ENCODE measurements at places on chromosomes 3 and 15.

- no peak for DNase-seq
Measured at GRCh38 chr3:125513490-125514115, 6.4 kb downstream of the SNX4 start.

DNA sequence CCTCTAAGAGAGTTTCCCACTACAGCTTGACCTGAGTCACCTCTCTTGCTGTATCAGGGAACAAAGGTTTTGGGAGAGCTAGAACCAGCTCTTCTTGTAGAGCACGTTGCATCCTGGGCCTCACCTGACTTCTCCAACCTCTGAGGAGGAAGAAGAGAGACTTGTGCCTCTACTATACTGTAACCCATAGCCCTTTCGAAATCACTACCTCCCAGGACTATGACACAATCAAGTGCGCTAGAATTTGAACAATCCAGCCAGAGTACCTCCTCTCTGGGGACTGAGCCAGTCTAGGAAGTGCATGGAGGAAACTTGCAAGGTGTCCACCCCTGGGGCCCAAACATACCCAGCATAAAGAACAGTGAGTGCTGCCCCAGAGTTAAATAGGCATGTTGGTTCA is 192.8 kb upstream of the BHLHE40 start:
- DNase-seq = no peak

DNA sequence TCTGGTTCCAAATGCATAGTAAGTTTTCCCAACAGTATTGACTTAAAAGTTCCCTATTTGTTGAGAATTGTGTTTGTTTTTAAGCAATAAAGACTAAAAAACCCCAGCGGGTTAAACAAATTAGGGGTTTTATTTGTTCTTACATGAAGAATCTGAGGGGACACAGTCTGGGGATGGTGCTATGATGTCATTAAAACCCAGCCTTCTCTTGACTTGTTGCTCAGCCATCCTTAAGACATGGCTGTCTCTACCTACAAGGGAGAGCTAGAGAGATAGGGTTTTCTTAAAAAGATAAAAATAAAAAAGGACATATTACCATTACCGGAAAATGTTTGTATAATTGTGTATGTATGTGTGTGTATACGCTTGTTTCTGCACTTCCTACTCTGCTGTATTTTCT is 11.7 kb upstream of the ARL14 start:
- no peak for DNase-seq

DNA sequence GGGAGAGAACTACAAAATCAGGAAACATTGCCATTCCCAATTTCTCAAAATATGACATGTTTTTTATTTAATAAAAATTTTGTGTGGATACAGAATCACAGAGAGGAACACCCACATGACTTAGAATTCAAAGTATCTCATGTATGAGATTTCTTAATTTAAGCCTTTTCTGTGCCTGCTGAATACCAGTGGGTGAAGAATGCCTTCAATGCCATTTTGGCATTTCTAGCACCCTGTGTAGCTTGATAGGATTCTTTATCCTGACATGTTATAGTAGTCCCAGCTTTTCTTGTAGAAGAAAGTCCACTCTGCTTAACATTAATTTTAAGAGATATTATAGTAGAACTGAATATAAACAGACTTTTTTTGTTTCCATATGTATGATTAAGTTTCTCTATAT is 3.1 kb upstream of the SLMAP start:
- DNase-seq = no peak

- DNase-seq = peak; percentile 52
Measured at GRCh38 chr15:89999676-90000185, 1.4 kb upstream of the ZNF710 start.

DNA sequence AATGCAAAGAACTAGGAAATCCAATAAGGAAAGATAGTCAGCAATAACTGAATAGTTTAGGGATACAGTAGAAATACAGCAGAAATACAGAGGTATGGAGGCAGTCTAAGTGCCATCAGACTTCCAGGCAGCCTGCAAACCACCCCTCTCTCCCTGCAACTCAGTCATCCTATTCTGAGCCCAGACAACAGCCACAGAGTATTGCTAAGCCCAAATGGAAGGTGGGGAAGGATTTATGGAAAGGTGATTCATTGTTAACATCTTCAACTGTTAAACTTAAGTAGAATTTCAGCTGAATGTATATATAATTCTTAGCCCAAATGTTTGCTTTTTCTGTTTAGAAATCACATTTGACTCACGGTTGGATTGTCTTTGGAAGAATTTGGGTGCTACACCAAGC is 300.4 kb downstream of the RBMS3 start:
- no peak for DNase-seq

DNA sequence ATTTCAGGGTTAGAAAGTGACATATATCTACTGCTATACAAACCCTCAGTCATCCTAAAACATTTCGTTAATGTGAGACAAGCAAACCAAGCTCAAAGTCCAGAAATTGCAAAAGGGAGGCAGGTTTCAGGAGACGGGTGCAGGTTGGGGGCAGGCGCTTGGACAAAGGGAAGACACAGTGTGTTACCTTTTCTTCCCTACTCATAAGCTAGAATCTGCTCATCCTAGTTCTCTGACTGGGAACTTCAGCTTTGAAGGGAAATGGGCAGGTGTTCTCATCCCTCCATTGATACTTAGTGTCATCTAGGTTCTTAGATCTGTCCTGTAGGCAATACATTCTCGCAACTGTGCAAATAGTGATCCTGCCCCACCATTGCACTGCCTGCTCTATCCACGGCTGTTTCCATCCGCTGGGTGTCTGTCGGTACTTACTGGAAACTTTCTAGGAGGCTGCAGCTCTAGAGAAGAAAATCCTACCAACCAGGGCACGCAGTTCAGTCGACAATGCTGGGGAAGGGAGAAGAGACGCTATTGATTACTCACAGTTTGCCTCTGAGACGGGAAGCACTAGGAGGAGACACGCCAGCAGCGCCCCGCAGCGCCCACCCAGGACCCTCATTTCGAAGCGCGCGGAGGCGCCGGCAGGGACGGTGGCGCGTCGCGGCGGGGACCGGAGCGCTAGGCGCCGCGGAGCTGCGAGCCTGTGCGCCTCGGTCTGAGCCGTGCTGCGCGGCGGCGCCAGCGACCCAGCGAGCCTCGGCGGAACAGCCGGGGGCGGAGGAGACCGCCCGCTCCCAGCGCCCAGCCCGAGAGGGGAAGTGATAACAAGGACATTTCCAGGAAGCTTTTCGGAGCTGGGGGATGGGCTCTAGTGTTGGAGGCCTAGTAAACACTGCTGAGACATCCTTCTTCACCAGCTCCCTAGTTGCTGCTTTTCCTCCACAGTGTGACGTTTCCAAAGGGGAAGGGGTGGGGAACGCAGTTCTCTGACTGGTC is at the start of gene PROS1:
Gene PROS1 (minus strand): TSS at position 766 of the 996 bp plus-strand sequence. CDS start 147 bp downstream, at position 619.
- DNase-seq = peak; percentile 83

DNA sequence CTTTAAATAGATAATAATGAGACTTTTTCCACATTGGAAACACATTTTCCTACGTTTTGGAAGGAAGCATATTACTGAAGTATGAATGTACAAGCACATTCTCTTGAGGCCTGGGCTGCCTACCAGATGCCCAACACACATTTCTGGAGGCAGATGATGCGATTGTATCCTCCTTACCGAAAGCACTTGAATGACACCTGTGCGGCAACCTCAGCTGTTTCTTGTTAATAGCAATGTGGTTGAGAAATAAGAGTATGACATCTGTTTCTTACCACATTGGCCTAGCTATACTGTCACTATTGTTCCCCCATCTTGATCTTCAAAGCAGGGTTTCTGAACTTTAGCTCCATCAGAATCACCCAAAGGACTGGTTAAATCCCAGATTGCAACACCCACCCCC is 84.8 kb downstream of the ARPP21 start:
- no peak for DNase-seq

- DNase-seq = no peak
Measured at GRCh38 chr15:72307026-72307425, 12.9 kb downstream of the CELF6 start.

- no peak for DNase-seq
Measured at GRCh38 chr3:126737527-126737926, 33.5 kb downstream of the CHCHD6 start.

- DNase-seq = no peak
Measured at GRCh38 chr3:184766555-184767261, 45.3 kb upstream of the VPS8 start.

GRCh38 chr3:135706758-135707375 is 258.7 kb upstream of the PPP2R3A start:
- DNase-seq = no peak

DNA sequence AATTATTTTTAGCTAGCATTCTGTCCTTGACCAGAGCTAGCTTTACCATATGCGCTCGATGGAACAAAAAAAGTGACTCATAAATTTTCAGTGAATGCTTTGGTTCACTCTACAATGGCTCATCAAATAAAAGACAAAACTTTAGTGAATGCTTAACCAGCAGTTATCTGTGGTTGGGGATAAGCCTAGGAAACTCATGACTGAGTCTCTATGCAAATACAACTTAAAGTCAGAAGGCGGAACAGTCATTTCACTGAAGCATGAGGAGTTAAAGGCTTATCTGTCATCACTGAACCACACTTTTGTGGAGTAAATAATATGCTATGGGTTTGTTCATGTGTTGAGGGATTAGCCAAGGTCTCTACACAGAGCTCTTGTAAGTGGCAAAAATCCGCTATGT is 308.4 kb downstream of the SQOR start:
- DNase-seq = no peak

GRCh38 chr15:74823324-74823723 is 3.1 kb upstream of the CPLX3 start:
- DNase-seq = no peak

GRCh38 chr3:183586477-183586876 is 31.0 kb upstream of the KLHL6 start:
- DNase-seq = no peak

GRCh38 chr3:111820651-111821050 is 38.4 kb upstream of the PHLDB2 start:
- DNase-seq = no peak

DNA sequence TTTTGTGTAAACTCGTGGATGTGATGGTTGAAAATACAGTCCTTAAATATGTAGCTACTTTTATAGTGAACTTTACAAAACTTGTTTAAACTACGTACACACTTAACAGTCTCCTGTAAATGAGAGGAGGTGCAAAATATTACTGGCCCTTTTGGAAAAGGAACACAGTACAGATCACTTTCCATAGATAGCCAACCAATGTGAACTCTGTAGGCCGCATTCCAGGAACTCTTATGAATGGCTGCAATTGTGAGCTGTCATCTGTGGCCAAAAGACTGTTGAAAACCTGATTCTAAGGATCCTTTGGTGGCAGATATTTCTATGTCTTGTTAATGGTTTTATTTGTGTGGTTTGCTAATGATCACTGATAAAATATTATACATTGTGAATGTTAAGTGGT is 6.2 kb downstream of the TSC22D2 start:
- no peak for DNase-seq

All from WERI-Rb-1 (cell line).